NCI-H446 (cell line): ENCODE measurements at places on chromosomes 3 and 15.

DNA sequence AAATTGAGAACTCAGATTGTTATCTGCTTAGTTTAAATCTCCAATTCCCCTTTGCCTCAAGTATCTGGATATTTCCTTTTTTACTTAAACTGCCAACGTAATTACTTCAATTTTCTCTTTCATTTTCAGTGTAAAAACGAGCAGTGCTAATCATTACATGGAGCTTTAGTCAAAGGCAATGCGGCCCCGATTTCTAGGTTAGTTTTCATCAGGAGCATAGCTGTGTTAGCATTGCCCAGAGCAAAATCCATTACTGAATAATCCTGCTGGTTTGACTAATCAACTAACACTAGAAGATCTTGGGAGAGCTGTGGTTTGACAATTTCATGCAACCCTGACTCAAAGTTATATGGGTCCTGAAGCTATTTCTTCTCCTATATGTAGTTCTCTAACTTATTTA is 46.2 kb downstream of the ZPLD1 start:
- DNase-seq = no peak

- DNase-seq = no peak
Observed at GRCh38 chr3:40079203-40079846, 230.2 kb upstream of the EIF1B start.

DNA sequence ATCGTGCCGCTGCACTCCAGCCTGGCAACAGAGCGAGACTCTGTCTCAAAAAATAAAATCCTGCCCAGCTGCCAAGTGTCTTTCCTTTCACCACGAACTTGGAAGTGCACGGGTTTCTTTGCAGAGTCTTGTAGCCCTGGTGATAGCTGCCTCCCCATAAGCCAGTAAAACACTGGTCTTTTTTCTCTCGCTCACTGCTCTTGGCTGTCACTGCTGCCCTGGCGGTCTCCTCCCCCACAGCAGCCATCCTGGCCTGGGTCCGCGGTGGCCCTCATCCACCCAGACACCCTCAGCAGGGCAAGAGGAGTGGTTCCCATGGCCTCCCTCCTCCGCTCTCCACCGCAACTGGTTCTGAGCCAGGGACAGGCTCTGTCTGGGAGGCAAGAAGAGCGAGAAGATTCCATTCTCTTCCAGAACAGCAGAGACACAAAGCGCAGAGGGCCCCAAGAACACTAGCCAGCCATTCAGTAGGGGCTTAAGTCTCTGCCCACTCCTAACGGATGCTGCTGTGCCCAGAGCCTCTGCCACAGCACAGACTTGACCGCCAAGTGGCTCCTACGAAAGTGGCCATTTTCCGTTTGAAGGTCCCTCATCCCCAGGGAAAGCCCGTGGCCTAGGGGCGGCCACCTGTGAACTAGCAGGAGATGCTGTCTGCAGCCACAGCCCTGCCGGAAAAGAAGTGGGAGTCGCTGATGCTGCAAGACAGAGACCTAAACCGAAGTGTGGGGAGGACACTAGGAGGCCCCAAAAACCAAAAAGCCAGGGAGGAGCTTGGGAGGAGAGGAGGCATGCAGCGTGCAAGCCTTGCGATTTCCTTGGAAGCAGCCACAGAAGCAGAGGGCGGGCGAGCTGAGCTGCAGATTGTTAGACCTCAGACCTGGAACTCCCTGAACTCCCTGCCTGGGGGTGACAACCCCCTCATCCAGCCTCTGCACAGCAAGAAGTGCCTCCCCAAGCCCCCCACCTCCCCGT is 44.1 kb downstream of the KLHL25 start:
- DNase-seq = peak; percentile 38

- DNase-seq = no peak
Observed at GRCh38 chr3:183339461-183340086, 86.5 kb downstream of the B3GNT5 start.

- no peak for DNase-seq
Observed at GRCh38 chr3:58025837-58026569, 17.8 kb downstream of the FLNB start.

- DNase-seq = no peak
Observed at GRCh38 chr15:29962407-29962806, 120.3 kb upstream of the GOLGA8J start.

DNA sequence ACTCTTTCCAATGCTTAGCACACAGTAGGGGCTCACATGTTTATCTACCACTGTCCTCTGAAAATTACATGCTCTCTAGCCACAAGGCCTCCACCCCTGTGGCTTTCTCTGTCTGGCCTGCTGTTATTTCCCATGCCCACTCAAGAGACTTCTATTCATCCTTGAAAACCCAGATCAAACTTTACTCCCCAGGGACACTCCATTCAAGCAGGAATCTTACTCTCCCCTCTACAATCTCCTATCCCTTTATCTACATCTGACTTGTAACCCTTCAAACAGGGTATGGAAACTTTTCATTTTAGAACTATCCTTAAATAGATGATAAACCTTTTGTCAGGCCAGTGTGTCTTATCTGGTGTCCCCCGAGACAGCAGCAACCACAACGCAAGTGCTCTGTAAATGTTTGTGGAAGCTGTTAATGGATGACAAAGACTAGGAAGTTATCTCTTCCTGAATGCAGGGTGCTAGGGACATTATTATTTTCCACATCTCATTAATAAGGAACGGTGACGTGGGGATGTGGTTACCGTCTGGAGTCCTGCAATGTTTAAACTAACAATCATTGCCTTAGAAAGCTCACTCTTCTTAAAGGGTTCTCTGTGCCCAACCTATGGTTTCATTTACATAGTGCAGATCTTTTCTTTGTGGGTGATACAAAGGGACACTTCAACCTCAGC is 322.3 kb downstream of the ARRDC4 start:
- no peak for DNase-seq

GRCh38 chr3:163541629-163542028 is 1536.7 kb downstream of the SI start:
- DNase-seq = no peak

DNA sequence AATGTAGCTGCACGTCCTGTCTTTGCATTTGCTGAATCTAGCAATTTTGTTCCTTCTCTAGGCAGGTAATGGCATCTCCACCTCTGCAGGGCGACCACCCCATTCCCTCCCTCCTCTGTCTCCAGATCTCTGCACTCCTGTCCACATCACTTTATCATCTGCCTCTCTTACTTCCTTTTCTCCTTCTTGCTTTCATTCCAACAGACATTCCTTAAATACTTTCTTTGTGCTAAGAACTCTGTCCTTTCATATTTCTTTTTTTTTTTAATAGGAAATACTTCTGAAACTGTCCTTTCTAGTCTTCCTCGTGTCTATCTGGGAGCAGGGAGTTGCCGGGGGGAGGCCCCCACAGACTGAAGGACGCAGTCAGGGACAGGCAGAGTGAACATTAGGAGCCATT is 7.2 kb downstream of the ITIH3 start:
- DNase-seq = no peak

DNA sequence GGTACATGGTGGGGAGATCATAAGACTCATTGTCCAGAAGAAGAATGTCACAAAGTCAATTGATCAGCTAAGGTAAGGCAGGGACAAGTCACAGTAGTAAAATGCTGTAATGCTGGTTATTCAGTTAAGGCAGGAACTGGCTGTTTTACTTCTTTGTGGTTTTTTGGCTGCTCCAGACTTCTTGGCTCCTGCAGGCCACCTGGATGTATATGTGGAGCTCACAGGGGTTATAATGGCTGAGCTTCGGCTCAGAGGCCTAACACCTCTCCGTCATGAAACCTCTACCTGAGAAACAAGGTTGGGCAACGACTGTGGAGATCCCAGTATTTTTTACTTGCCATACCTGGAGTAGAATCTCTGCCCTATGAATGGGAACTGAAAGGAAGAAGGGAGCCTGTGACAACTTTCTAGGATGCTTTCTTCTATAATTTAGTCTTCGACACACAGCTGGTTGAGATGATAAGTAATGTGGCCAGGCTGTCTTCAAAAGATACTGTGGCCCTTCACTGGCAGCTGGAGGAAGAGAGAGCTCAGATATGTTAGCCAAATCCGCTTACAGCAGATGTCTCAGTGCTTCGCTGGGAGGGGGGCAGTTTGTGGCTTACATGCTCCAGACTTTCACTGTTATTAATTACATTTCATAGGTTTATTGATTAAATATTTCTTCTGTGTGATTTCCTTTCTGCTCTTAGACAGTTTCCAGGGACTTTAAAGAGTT is 887.8 kb downstream of the IGSF11 start:
- DNase-seq = no peak

DNA sequence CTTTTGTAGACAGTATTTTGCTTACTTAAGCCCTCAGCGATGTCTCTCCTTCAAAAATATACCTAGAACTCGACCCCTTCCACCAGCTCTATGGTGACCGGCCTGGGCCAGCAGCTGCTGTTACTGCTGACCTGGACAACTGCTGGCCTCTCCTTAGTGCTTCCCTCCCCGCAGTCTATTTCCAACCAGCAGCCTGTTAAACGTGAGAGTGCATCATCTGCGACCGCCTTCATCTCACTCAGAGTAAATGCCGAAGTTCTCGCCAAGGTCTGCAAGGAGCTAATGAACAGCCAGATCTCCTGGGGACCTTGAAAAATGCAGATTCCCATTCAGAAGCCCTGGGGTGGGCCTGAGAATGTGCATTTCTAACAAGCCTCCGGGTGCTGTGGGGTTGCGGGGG is 86.7 kb downstream of the RPLP1 start:
- DNase-seq = no peak

- no peak for DNase-seq
Observed at GRCh38 chr3:190886945-190887344, 24.5 kb upstream of the GMNC start.

- no peak for DNase-seq
Observed at GRCh38 chr3:62611541-62612240, 238.3 kb upstream of the FEZF2 start.

DNA sequence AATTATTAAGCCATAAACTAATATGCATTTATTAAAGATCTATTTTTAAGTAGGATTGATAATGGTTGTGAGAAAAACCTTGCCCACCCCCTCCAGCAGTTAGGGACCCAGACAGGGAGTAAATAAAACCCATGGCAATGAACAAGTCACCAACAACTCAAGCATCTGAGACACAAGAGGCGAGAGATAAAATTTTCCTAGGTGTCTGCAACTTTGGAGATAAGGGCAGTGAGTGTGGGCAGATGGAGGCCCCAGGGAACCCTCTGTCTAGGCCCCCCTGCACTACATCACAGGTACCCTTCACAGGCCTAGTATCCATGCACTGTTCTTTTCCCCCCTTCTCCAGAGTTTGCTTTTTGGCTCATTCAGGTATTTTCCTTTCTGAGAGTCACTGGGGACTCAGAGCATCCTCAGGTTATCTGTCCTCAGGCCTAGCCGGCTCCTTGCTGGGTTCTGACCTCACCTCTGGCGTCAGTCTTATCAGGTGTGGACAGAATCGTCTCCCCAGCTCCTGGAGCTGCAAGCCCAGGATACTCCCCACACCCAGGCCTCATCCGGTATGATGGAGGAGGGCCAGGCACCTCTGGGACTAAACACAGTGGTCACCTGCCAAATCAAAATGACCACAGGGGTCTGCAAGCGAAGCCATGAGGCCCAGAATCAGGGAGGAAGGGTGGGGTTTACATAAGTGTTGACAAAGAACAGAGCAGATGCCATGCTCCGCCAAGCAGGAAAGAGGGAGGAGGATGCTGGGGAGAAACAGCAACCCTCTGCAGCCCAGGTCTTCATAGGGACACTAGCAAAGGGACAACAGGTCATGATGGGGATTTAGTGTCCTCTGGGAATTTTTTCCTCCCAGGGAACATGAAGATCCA is 50.4 kb downstream of the CCNL1 start:
- DNase-seq = no peak

GRCh38 chr3:127071597-127072001 is 88.7 kb downstream of the PLXNA1 start:
- no peak for DNase-seq

DNA sequence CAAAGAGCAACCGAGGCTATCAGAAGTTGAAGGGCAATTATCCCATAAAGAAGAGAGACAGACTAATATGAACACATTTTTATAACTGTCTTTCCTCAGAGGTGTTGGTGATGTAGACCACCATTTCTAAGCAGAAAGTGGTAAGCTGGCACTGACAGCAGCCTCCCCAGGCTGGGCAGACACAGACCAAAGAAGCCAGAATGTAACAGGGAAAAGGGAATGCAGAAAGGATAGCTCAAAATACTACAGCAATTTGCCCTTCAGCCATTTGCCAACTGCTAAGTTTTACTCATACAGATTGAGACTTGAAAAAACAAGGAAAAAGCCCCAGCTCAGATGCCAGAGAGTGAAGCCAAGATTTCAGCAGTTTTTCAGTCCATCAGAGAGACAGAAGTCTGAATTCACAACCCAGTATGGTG is 73.5 kb upstream of the ABI3BP start:
- no peak for DNase-seq

DNA sequence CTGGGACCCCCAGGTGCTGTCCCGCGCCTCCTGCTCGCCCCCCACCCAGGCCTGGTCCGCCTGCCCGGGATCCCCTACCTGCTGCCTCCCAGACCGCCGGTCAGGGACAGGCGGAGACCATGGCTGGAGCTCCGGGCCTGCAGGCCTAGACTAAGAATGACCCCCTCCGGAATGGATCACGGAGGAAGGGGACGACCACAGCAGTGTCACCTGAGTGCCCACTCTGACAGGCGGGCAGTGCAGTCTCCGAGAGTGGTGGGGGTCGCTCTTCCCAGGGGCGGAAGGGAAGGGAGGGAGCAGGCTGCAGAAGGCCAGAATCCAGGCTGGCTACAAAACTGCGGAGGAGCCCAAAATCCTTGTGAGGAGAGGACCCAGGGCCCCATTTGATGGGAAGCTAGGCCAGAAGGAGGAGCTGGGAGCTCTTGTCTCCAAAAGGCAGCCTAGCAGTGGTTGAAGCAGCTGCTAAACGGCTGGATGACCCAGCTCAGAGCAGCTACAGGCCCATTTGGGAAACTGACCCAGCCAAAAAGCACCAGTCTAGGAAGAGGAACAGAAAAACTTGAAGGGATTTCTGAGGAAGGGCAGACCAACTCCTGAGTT is 908 bp upstream of the RAB43 start:
- no peak for DNase-seq

DNA sequence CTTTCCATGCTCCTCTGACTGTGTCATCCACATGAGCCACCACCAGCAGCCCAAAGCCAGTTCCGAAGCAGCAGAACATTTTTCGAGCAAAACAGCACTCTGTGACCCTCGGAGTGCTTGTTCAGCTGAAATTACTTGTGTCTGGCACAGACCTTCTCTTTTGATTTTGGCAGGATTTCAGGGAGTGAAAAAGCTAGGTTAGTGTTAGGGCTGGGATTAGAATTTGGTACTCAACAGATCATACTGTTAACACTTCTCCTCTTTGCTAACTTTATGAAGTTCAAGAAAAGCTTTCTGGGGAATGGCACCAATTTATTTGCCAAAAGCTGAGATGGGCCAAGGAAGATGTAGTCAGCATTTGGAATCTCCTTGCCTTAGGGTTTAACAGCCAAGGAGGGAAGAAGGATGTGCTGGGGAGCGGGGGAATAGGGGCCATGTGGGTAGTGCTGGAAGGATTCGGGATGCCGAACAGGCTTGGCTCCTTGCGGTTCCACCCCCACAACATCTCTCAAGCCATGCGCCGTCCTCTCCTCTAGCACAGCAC is 55.1 kb upstream of the TRA2B start:
- peak; percentile 27 for DNase-seq

GRCh38 chr3:159238646-159239045 is 436.8 kb downstream of the MFSD1 start:
- DNase-seq = no peak

- no peak for DNase-seq
Observed at GRCh38 chr15:39578851-39579486, 1.9 kb upstream of the THBS1 start.
